GM13977 (cell line): ENCODE measurements at places on chromosomes 13 and 19.
A peak's percentile ranks its signal among the peaks of the same experiment; 100 is the strongest.

- no peak for DNase-seq
Observed at GRCh38 chr13:41981951-41982715, 21.2 kb upstream of the VWA8 start.

GRCh38 chr13:111625526-111626315 lies 305.3 kb downstream of the TEX29 start:
- no peak for DNase-seq

- no peak for DNase-seq
Observed at GRCh38 chr19:800360-801029, 3.2 kb downstream of the PTBP1 start.

DNA sequence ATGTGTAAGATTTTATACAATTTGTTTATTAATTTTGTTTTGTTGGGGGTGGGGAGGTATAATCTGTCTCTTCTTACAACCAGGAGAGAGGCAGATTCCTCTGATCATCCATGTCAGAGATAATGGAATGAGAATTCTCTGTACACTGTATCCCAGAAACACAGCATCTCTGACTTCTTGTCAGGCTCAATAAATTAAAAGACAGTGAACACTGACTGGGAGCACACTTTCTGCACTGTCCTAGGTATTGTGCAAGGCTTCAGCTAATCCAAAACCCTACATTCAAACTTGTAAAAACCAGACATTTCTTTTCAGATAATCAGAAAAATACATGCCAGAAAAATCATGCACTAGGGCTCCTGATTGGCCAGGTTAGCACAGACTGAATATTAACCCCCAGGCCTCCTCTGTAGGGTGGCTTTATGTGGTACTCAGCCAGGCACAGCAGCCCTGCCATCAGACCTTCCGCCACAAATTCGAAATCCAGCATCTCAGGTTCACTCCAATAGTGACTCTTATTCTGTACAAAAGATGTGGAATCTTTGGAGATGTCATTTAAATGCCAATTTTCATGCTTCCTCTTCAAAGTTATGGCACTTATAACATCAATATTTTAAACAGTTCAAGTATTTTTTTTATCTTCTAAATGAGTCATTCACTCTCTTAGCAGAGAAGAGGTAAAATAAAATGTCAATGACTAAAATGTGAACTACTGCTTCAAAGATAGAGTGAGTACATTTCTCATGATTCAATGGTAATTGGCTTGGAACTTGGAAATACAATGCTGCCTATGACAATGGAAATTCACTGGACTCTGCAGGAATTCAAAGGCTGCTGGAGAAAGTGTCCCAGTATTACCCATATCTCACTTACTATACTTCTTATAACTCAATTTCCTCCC lies 211.5 kb downstream of the KLF12 start:
- no peak for DNase-seq

GRCh38 chr13:75986818-75987217 lies 350.7 kb downstream of the LMO7 start:
- peak; percentile 24 for DNase-seq

GRCh38 chr19:38743394-38744297 lies 628 bp downstream of the CAPN12 start:
- DNase-seq, result no peak

GRCh38 chr19:8578642-8579265 lies 1.5 kb upstream of the MYO1F start:
- DNase-seq, result peak; percentile 84

DNA sequence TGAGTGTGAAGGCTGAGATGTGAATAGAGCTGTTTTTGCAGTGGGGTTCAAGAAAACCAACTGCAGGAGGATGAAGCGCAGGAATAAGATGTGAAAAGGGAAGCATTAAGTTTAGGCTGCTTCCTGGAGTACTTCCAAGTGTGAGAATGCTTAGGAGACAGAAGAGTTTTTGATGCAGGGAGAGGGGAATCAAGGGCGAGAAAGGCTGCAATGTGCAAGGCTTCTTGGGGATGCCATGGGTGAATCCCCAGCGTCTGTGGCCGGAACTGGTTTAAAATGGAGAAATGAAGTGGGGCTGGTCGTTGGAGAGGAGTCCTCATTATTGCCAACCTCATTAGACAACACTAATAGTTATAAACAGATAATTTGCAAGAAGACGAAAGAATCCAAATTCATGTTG lies 764.9 kb downstream of the LIG4 start:
- no peak for DNase-seq

DNA sequence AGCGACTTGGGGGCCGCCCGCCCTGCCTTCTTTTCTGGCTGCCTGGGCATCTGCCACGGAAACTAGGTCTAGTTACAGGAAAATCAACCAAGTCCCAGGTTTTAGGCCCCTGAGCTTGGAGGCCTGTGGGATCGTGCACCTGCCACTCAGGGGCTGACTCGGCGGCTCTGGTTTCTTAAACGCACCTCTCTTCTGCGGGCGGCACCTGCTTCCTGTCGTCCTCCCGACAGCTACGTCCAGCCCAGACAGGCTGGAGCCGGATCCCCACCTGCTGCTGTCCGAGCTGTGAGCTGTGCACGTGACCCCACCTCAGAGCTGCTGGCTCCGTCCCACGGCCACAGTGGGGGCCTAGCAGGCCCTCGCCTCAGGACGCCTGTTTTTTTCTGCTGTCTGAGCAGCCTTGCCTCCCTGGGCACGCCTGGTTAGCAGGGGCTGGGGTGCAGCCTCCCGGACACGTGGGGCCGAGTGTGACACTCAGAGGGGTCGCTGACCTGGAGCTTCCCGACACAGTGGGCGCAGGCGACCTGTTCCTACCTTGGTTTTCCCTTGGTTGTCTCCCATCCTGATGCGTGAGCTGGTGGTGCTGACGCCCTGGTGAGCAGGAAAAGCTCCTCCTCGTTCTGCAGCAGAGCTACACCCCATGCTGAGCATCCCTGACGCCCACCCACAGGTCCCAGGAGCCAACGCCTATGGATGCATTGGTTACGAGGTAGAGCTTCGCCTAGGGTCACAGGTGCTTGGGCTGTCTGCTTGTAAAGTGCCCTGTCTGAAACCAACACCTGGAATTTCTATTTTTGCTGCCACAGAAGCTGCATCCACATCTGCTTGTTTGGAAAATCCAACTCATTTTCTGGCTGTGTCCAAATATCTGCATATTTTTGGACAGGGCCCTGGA lies 17.5 kb downstream of the TMEM255B start:
- DNase-seq, result no peak

- DNase-seq, result no peak
Observed at GRCh38 chr19:45632468-45633196, 6.6 kb downstream of the EML2 start.

- DNase-seq, result no peak
Observed at GRCh38 chr19:17255150-17255621, 9.4 kb downstream of the USHBP1 start.

GRCh38 chr13:26914624-26915023 lies 154.0 kb upstream of the GPR12 start:
- DNase-seq, result no peak

DNA sequence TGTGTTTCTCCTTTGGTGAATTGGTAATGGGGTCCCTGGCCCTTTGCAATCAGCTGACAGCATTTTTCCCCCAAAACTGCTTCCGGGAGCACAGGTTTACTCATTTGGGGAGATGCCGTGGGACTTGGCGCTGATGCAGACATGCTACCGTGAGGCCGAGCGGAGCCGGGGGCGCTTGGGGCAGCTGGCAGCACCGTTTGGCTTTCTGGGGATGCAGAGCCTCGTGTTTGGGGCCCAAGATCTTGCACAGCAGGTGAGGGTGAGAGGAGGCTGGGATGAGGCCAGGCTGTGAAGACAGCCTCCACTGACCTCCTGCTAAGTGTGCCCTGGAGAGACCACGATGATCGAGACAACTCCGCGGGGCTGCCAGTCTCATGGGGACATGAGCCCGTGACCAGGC lies 13.4 kb upstream of the COLGALT1 start:
- no peak for DNase-seq

GRCh38 chr13:44622708-44623107 lies 46.6 kb upstream of the TSC22D1 start:
- DNase-seq, result no peak

GRCh38 chr13:98345107-98345935 lies 168.3 kb upstream of the RNF113B start:
- no peak for DNase-seq

DNA sequence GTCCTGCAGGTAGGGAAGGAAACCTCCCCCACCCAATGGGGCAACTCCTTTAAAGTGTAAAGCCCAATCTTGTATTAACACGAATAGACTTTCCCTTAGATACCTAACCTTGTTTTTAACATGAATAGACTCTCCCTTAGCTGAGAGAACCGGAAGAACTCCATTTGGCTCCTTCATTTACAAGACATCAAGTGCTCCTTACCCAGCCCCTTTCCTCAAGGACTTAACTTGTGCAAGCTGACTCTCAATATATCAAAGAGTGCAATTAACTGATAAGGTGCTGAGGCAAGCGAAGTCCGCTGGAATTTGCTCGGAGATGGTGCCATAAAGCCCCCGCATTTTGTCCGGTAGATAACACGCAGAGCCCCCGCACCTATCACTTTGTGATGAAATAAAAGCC lies 9.9 kb upstream of the ZNF90 start:
- no peak for DNase-seq
